Progenitor cell of endocrine pancreas (in vitro differentiated cells): ENCODE measurements at places on chromosomes 1 and 21.
A peak's percentile ranks its signal among the peaks of the same experiment; 100 is the strongest.

GRCh38 chr1:91724231-91724630 is 161.7 kb downstream of the TGFBR3 start:
- no peak for DNase-seq

- DNase-seq = no peak
Measured at GRCh38 chr1:4000811-4001251, 100.8 kb upstream of the C1orf174 start.

GRCh38 chr1:232238009-232238408 is 391.9 kb downstream of the SIPA1L2 start:
- no peak for DNase-seq

GRCh38 chr1:10210841-10211804 is 753 bp downstream of the KIF1B start:
- peak; percentile 39 for DNase-seq

- DNase-seq = no peak
Measured at GRCh38 chr1:151721788-151722510, 627 bp downstream of the RIIAD1 start.

DNA sequence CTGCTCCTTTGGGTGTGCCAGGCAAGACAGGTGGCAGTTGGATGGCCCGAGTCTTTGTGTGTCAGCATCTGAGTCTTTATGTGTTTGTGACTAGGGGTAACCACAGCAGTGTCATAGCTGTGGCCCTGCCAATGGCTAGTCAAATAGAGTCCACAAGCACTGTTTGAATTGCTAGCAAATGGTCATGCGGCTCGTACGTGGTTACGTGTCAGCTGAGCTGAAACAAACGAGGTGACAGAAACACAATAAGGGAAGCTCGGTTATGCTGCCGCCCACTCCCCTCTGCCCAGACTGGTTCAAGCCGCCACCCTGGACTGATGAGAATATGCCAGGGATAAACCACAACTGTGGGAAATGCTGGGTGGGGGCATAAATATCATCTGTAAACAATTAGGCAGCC is 174.3 kb upstream of the LMO4 start:
- DNase-seq = no peak

- no peak for DNase-seq
Measured at GRCh38 chr1:187999973-188000372, 1171.2 kb downstream of the PLA2G4A start.

- DNase-seq = no peak
Measured at GRCh38 chr1:115430441-115431158, 92.6 kb upstream of the NGF start.

GRCh38 chr21:16942703-16943102 is 570.1 kb upstream of the CXADR start:
- no peak for DNase-seq

DNA sequence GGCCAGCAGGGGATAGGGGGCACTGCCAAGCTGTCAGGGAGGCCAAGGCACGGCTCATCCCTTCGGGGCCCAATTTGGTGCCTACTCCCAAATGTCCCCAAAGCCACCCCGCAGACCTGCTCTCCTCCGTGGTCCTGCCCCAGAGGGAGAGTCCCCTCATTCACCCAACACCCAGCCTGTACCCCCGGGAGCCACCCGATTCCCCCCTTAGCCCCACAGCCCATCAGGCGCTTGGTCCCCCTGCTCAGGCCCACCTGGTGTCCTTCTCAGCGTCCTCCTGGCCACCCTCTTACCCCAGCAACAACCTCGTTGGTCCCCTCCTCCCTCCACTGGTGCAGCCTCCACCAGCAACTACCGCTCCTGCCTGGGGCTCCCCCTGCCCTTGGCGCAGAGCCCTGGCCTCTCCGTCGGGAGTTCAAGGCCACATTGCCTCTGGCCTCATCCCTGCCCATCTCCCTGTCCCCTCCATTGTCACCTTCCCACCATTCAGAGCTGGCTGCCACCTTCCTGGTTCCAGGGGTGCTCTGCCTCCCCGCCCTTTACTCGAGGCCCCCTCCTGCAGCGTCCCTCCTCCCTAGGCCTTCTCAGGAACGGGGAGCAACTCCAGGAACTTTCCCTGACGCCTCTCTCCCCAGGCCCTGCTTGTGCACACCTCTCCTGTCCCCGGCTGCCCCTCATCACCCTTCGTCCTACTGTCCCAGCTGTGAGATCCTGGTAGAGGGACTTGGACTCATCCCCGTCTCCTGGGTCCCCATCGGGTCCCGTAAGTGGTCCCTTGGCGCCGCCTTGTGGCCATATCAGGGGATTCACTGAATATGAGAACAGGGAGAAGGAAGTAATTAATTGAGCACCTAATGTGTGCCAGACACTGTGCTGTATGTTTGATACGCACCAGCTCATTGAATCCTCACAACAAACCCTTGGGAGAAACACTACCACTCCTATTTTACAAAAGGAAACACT is 73.9 kb downstream of the RAP1GAP start:
- DNase-seq = no peak

DNA sequence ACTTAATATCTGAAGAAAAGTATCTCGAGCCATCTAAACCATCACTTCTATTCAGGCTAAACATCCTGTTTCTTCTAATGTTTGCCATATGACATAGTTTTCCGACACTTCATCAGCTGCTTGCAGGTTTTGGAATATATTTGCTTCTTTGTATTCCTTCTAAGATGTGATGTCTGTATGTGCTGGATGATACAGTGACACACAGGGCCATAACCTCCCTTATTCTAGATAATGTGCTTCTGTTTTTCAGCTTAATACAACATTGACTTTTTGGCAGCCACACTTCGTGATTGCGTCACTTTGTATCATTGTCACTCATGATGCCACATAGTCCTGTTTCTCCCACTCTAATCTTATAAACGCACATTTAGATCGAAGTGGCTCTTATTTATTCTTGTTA is 156.3 kb downstream of the CRB1 start:
- DNase-seq = no peak

- DNase-seq = no peak
Measured at GRCh38 chr1:19033515-19033839, 77.0 kb upstream of the IFFO2 start.

GRCh38 chr1:205832326-205832751 is 17.6 kb downstream of the PM20D1 start:
- no peak for DNase-seq

- no peak for DNase-seq
Measured at GRCh38 chr1:211738096-211738690, 62.8 kb upstream of the NEK2 start.
